ENCODE measurements at places on chromosomes 5 and 9. TPM values are rescaled to one million over a fixed set of nuclear protein-coding genes. Genes with fewer than 3 reads are reported as not detected.

The GCNT4 gene
- total RNA-seq, result 3.4 TPM

The PPP3R2 gene
- total RNA-seq, result not detected

The OBP2B gene
- total RNA-seq, result not detected

The HTR4 gene
- total RNA-seq, result not detected

The SHB gene
- total RNA-seq, result 17.1 TPM

The PLPP7 gene
- total RNA-seq, result not detected

The C9orf50 gene
- not detected for total RNA-seq

The SPATA31A5 gene
- total RNA-seq, result not detected

The SPAG8 gene
- total RNA-seq, result not detected

The CNOT6 gene
- total RNA-seq, result 57.7 TPM

The SPATA6L gene
- 2.7 TPM for total RNA-seq

The MOB3B gene
- 0.68 TPM for total RNA-seq
